CD4-positive, alpha-beta T cell (primary cell): ENCODE measurements at places on chromosomes 3 and 15.

GRCh38 chr3:183254487-183255347 lies 1.7 kb downstream of the B3GNT5 start:
- no peak for DNase-seq

DNA sequence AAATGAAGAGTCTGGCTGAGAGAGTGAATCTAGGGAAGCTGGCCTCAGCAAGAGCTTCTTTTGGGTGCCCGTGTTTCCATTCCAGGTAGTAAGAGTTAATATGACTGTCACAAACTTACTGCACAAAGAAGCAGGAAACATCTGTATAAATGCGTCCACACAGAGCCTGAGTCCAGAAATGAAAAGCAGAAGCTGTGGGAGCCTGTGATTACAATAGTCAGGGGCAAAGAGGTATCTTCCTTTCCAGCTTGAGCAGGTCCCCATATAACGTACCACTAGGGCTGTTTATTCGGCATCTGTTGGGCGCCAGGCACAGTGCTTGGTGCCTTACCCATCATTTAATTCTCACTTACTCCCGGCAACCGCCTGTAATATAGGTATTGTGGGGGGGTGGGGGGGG lies 40.5 kb upstream of the B3GNT5 start:
- no peak for DNase-seq

DNA sequence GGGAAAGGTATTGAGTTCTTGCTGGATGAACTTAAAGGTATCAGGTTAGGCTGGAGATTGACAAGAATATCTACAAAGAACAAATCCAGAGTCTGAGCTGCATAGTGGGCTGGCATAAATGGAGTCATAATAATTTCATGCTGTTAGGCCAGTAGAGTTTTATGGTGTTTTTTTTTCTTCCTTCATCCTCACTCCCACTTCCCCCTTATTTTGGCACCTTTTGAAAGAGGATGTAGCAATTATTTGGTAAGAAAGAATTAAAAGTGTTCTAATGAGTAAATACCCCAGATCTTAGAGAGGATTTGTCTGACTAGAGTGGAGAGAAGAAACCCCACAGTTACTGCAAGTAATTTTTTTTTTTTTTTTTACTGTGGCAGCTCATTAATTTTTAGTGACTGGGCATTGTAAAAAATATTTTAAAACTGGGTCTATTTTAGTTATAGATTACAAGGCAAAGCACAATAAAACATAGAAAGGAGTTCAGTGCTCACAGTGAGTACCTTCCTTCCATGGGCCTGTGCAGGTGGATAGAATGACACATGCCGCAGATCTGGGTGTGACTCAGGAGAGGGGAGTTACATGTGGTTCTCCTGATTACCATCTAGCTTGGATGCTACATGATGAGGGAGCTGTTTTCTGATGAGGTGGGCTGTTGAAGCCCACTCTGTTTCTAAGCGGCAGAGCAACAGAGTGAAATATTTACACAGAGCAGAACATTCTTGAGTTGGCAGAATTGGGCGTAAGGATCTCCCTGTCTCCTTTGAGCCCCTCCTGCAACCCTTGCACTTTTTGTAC lies 5.3 kb downstream of the EDEM1 start:
- DNase-seq: no peak

DNA sequence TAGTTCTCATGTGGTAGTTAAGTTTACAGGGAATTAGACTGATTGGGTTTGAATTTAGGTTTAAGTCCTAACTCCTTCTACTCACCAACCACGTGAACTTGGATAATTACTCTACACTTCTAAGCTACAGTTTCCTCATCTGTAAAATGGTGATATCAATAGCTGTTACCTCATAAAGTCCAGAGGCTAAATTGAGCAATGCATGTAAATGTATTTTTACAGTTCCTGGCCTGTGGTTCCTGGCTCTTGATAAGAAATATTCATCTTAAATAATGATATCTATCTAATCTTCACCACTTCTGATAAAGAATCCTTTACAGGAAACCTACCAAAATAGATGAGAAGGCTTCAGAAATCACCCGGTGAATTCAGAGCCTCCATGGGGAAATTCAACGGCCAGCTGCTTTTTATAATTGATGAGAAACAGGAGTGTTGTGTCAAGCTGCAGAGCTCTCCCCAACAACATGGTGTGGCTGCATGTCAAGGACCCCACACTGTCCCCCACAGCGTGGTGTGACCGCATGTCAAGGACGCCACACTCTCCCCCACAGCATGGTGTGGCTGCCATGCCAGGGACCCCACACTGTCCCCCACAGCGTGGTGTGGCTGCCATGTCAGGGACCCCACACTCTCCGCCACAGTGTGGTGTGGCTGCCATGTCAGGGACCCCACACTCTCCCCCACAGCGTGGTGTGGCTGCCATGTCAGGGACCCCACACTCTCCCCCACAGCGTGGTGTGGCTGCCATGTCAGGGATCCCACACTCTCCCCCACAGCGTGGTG lies 80.8 kb upstream of the PEX5L start:
- no peak for DNase-seq

- DNase-seq: no peak
Observed at GRCh38 chr3:130844462-130844861, 49.4 kb upstream of the ATP2C1 start.

- DNase-seq: no peak
Observed at GRCh38 chr3:172658344-172659245, 52.3 kb downstream of the NCEH1 start.

GRCh38 chr3:143207338-143207961 lies 87.9 kb downstream of the CHST2 start:
- DNase-seq: no peak

GRCh38 chr3:151008699-151009098 lies 36.2 kb upstream of the CLRN1 start:
- DNase-seq: no peak

GRCh38 chr3:59308684-59309083 lies 258.9 kb upstream of the CFAP20DC start:
- DNase-seq: no peak

- DNase-seq: no peak
Observed at GRCh38 chr3:37599779-37600178, 261.9 kb upstream of the CTDSPL start.

DNA sequence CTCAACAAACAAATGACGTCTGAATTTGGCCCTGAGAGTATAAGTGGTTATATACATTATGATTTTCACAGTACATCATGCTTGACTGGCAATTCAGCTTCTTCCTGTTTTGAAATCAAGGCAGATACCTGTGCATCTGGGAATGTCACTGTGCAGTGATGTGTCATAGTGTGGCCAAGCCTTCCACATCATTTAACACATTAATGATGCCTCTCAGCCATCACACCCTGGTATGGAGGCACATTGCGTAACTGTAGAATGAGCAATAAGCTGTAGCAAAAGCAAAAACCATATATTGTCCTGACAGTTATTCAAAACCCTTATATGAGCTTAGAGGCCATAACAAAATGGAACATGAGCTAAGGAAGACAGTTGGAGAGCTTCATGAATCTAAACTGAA lies 246.0 kb downstream of the EPHA3 start:
- DNase-seq: no peak

- no peak for DNase-seq
Observed at GRCh38 chr15:85010386-85011159, 28.9 kb downstream of the PDE8A start.

DNA sequence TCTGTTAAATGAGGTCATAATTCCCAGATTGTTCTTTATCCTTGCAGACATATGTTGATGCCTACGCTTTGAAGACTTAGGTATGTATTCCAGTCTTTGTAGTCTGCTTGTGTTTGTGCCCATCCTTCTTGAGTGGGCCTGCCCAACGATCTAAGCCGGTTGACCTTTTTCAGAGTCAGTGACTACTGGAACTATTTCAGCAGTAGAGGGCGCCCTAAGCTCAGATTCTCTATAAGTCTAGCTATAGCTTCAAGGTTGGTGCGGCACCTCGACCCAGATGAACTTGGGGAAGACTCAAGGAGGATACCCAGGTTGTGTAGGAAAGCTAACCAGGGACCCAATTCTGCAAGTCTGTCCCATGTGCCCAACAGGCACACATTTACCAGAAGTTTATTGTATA lies 228.8 kb upstream of the PPP2R3A start:
- DNase-seq: no peak

GRCh38 chr3:61407397-61407796 lies 154.0 kb upstream of the PTPRG start:
- DNase-seq: no peak
